ENCODE measurements at places on chromosomes 3 and 15.

DNA sequence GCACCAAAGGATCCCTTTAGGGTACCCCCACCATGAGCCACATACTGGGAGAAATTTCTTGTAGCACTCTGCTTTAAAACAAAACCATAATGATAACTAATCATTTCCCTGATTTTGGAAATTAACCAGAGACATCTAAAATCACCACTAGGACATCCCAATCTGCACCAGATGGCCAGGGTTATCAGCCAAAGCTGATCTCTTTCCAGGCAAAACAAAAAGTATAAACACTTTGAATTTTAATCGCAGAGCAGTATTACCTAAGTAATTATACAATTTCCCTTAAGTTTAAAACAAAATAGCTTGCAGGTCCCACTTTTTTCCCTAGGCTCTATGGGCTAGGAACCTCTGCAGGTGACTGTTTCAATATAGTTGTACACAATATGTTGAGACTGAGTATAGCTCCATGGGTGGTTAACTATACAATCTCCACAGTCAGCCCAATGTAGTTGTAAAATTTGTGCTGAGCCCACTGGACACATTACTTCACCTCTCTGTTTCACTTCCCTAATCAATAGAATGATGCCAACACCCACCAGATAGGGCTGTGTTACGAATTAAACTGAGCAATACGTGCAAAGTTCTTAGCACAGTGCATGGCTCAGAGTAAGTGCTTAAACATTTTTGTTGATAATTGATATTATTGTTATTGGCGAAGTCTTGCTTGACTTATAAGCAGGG, 629 bp upstream of the NOX5 start:
- no peak overlapping the region for H3K27ac ChIP-seq
- H3K36me3 ChIP-seq = no peaks in the 10 kb centered on the region
- no peaks in the 10 kb centered on the region for H3K4me1 ChIP-seq
- H3K27me3 ChIP-seq = peaks cover 44% of the 10 kb centered on the region
- DNase-seq = no peak
- H3K4me3 ChIP-seq = no peak overlapping the region

GRCh38 chr3:48426944-48427629, 2.8 kb downstream of the PLXNB1 start:
- peak overlapping the region; percentile 8 for H3K4me3 ChIP-seq
- H3K27me3 ChIP-seq = no peaks in the 10 kb centered on the region
- DNase-seq = no peak
- no peak overlapping the region for H3K27ac ChIP-seq

GRCh38 chr3:64027658-64028057, 4.4 kb upstream of the PSMD6 start:
- peaks cover 33% of the 10 kb centered on the region for H3K27me3 ChIP-seq
- H3K4me3 ChIP-seq = no peak overlapping the region
- H3K27ac ChIP-seq = no peak overlapping the region
- H3K4me1 ChIP-seq = peaks cover 13% of the 10 kb centered on the region
- H3K36me3 ChIP-seq = peaks cover 8% of the 10 kb centered on the region

GRCh38 chr3:178369006-178369405, 167.2 kb upstream of the KCNMB2 start:
- DNase-seq = no peak
- H3K4me3 ChIP-seq = no peak overlapping the region
- peaks cover 2% of the 10 kb centered on the region for H3K4me1 ChIP-seq
- H3K36me3 ChIP-seq = no peaks in the 10 kb centered on the region
- H3K27me3 ChIP-seq = peaks cover 43% of the 10 kb centered on the region
- H3K27ac ChIP-seq = no peak overlapping the region

DNA sequence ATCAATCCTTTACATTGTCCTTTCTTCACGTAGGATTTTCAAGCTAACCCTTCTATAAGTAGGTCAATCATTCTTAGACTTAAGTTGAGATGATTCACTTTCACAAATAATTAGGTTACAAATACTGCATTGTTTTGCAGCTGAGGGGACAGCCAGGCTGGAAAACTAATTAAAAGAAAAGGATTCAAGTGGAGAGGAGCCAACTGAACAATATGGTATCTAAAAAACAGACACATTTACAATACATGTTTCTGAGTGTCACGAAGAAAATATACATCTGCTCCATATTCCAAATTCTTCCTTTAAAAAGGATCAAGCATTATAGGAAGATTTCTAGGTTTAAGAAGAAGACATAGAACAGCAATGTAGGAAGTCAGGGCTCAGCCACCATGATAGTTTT, 70.2 kb downstream of the PEAK1 start:
- H3K27ac ChIP-seq = no peak overlapping the region
- H3K4me1 ChIP-seq = no peaks in the 10 kb centered on the region
- H3K27me3 ChIP-seq = no peaks in the 10 kb centered on the region
- DNase-seq = no peak

GRCh38 chr3:78912687-78913086, 855.1 kb downstream of the ROBO1 start:
- no peak for DNase-seq
- H3K4me3 ChIP-seq = no peak overlapping the region
- H3K36me3 ChIP-seq = no peaks in the 10 kb centered on the region
- H3K4me1 ChIP-seq = no peaks in the 10 kb centered on the region
- H3K27ac ChIP-seq = no peak overlapping the region
